ENCODE measurements at places on chromosomes 11 and 22. TPM values are rescaled to one million over a fixed set of nuclear protein-coding genes. Genes with fewer than 3 reads are reported as not detected.
A peak's percentile ranks its signal among the peaks of the same experiment; 100 is the strongest.

DNA sequence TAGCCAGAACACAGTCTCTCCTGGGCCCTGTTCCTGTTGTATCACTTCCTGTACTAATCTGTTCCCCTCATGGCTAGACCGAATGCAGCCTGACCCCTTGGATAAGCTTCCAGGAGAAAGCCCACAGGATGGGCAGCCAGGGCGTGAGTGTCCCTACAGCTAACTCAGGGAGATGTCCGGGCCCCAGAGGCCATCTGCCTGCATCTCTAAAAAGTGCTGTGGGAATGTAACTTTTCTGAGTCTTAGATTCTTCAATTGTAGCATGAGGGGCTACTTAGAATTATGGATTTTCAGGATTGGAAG, 7.7 kb upstream of the MALAT1 start:
- H3K4me3 ChIP-seq = no peak overlapping the region
- peak; percentile 49 for DNase-seq
- no peaks in the 10 kb centered on the region for H3K36me3 ChIP-seq
- H3K27ac ChIP-seq = peak overlapping the region; percentile 81
- H3K4me1 ChIP-seq = peaks cover 80% of the 10 kb centered on the region

- no peak overlapping the region for H3K27ac ChIP-seq
- no peak overlapping the region for H3K4me3 ChIP-seq
- H3K4me1 ChIP-seq = peaks cover 20% of the 10 kb centered on the region
- peaks cover 8% of the 10 kb centered on the region for H3K36me3 ChIP-seq
These were observed 193.5 kb downstream of the UVRAG start for GRCh38 chr11:76008474-76008873.

DNA sequence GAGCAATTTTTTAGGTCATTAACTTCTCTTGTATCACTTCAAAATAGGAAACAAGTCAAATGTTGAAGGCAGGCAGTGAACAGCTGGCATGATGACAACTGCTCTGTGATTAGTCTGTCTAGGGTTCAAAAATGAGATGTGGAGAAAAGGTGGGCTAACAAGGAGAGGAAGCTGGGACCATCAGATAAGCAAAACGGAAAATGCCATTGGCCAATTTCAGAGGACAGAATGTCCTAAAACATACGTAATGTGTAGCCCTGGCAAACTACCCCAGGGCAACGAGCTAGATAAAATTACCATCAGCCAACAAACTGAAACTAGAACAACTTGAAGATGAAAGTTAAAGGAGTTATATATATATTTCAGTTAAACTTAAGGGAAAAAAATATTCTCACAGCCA, 93.2 kb downstream of the RELT start:
- peaks cover 6% of the 10 kb centered on the region for H3K4me1 ChIP-seq
- no peaks in the 10 kb centered on the region for H3K36me3 ChIP-seq
- H3K27ac ChIP-seq = no peak overlapping the region
- DNase-seq = peak; percentile 66
- no peaks in the 10 kb centered on the region for H3K27me3 ChIP-seq
- no peak overlapping the region for H3K4me3 ChIP-seq

GRCh38 chr11:85665733-85666132, 804 bp upstream of the CREBZF start:
- H3K4me3 ChIP-seq = no peak overlapping the region
- no peaks in the 10 kb centered on the region for H3K36me3 ChIP-seq
- peaks cover 19% of the 10 kb centered on the region for H3K4me1 ChIP-seq
- H3K27ac ChIP-seq = no peak overlapping the region

Gene CCDC87
- total RNA-seq = 0.28 TPM

DNA sequence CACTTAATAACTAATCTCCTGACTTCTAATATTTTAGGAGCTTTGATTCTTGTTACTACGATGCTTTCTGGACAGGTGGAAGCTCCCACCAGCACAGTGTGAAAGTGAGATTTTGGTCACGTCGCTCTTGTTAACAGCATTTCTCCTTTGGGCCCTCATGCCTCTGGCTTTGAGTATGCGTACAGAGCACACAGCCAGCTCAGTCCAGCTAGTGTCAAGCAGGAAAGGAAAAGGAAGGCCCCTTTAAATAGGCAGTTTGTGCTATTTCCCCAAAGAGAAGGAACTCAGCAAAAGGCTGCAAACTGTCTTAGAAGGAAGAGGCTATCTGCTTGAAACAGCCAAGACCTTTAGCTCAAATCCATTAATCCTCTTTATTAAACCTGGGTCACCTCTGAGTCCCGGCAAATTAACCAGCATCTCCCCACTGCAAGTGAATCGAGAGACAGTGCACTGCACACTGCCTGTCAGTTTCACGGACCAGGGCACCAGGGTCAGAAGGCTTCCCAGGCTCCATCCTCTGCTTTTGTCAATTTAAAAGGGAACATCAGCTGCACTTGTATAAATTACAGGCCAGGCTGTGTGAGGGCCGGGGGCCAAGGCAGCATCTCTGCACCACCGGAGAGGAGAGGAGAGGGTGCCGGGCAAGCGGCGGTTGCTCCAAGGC, 34.7 kb downstream of the OPCML start:
- no peak for DNase-seq
- H3K4me1 ChIP-seq = no peaks in the 10 kb centered on the region
- H3K27me3 ChIP-seq = no peaks in the 10 kb centered on the region
- H3K4me3 ChIP-seq = no peak overlapping the region

Gene CST6
- 0.46 TPM for total RNA-seq

DNA sequence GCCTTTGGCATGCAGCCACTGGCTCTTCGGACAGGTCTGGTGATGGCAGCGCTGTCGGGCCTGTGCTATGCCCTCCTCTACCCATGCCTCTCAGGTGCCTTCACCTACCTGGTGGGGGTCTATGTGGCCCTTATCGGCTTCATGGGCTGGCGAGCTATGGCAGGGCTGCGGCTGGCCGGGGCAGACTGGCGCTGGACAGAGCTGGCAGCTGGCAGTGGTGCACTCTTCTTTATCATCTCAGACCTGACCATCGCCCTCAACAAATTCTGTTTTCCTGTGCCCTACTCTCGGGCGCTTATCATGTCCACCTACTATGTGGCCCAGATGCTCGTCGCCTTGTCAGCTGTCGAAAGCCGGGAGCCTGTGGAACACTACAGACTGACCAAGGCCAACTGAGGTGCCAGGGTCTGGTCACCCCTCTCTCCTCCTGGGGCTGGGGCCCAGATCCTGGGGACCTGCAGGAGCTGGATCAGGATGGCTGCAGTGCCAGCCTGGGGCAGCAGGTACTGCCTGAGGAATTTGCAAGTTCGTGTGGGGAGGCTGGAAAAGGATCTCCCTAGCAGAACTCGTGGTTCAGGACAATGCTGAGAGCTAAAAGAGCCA, 3.1 kb downstream of the TMEM86A start:
- peaks cover 17% of the 10 kb centered on the region for H3K4me1 ChIP-seq
- H3K27me3 ChIP-seq = peaks cover 10% of the 10 kb centered on the region
- H3K27ac ChIP-seq = no peak overlapping the region
- no peak overlapping the region for H3K4me3 ChIP-seq

DNA sequence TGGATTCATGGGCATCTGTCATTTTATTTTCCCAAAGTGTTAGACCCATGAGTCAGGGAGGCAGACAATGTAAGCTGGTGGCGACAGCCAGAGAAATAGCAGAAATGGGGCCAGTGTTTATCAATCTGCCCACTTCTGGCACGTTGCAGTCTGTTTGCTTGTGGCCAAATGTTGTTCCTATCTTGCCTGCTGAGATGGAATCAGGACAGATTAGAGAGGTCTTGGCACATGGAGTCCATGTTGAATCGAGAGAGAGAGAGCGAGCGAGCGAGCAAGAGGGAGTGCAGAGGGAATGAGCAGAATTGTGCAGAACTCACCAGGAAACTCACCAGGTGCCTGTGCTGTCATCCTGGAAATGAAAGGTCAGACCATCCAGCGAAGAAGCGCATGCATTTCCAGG, 21.9 kb upstream of the PARVG start:
- H3K4me3 ChIP-seq = no peak overlapping the region
- H3K4me1 ChIP-seq = no peaks in the 10 kb centered on the region
- no peak for DNase-seq
- no peaks in the 10 kb centered on the region for H3K27me3 ChIP-seq
- no peak overlapping the region for H3K27ac ChIP-seq

- H3K4me1 ChIP-seq = peaks cover 4% of the 10 kb centered on the region
- H3K36me3 ChIP-seq = no peaks in the 10 kb centered on the region
- no peak for DNase-seq
- no peak overlapping the region for H3K27ac ChIP-seq
- H3K27me3 ChIP-seq = peaks cover 10% of the 10 kb centered on the region
These were observed 10.1 kb upstream of the GRIK4 start for GRCh38 chr11:120501440-120501839.

DNA sequence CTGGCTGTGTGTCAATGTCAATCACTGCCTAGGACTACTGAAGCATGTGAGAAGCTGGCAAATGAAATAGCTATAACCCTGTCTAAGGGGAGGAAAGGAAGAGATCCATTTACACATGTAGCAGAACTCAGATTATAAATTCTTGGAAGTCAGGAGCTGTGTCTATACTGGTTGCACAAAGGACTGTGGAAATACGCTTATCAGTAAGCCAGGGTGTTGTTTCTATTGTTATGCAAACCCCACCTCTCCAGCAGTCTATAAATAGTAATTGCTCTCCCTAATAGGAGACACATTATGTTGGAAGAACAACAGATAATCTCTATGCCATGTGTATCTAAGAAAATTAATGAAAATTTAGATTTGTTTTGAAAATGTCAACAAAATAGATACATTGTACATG, 693.4 kb upstream of the CCDC90B start:
- no peaks in the 10 kb centered on the region for H3K36me3 ChIP-seq
- no peak overlapping the region for H3K27ac ChIP-seq
- no peaks in the 10 kb centered on the region for H3K4me1 ChIP-seq
- no peak overlapping the region for H3K4me3 ChIP-seq
- H3K27me3 ChIP-seq = no peaks in the 10 kb centered on the region
- no peak for DNase-seq

Gene DNAJB7
- total RNA-seq = not detected

GRCh38 chr11:27213232-27213660, 149.8 kb downstream of the CCDC34 start:
- no peak overlapping the region for H3K4me3 ChIP-seq
- H3K27me3 ChIP-seq = peaks cover 56% of the 10 kb centered on the region
- H3K4me1 ChIP-seq = peaks cover 28% of the 10 kb centered on the region
- H3K27ac ChIP-seq = no peak overlapping the region
- no peaks in the 10 kb centered on the region for H3K36me3 ChIP-seq

GRCh38 chr11:72975778-72976521, 161.7 kb downstream of the ATG16L2 start:
- no peak overlapping the region for H3K27ac ChIP-seq
- DNase-seq = no peak
- no peak overlapping the region for H3K4me3 ChIP-seq
- H3K27me3 ChIP-seq = no peaks in the 10 kb centered on the region

DNA sequence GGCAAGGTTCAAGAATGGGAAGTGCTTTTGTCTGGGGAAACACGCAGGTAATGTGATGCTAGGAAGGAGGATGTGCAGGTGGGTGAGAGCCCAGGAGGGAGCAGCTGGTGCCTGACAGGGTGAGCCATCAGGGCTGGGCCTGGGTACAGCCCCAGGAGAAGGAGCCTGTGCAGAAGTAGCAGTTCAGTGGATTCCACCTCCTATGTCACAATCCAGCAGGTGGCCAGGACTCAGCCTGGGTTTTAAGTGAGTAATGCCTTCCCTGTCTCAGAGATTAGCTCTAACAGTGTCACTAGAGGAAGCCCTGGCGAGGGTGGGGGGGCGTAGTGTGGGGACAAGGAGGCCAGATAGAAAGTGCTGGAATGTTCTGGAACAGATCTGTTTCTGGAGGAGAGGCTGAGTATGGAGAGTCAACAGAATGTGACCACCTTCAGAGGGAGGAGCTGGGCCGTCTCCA, 8.1 kb downstream of the RIC8A start:
- no peak overlapping the region for H3K27ac ChIP-seq
- no peaks in the 10 kb centered on the region for H3K27me3 ChIP-seq
- no peak overlapping the region for H3K4me3 ChIP-seq
- H3K4me1 ChIP-seq = peaks cover 1% of the 10 kb centered on the region
- H3K36me3 ChIP-seq = peaks cover 37% of the 10 kb centered on the region

DNA sequence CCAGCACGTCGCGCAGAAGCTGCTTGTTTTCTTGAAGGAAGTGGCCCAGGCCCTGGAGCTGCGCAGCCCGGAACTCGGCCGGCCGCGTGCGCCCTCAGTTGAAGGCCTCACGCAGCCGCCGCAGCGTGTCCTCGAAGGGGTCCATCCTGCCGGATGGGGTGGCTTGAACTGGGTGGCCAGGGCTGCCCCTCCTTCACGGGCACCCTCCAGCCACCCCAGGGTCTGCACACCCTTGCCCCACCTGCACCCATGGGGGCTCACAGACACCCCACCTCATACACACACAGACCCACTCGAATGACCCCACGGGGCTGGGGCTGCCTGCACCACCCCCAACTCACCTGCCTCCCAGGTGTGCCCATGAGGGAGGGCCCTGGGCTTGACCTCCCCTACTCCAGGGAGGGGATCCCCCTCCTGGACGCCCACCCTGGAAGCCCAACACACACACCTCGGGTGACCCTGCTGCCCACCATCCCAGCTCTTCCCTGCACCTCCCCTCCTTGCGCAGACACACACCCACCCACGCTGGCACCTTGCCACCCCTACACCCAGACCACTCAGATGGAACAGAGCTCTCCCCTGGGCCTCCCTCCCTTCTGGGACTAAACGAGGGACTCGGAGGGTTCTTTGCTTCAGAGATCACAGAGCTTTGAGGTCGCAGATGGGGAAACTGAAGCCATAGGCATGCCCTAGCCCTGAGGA, 6.8 kb downstream of the ALDH3B2 start:
- H3K4me1 ChIP-seq = no peaks in the 10 kb centered on the region
- no peak for DNase-seq
- no peaks in the 10 kb centered on the region for H3K27me3 ChIP-seq
- no peaks in the 10 kb centered on the region for H3K36me3 ChIP-seq

DNA sequence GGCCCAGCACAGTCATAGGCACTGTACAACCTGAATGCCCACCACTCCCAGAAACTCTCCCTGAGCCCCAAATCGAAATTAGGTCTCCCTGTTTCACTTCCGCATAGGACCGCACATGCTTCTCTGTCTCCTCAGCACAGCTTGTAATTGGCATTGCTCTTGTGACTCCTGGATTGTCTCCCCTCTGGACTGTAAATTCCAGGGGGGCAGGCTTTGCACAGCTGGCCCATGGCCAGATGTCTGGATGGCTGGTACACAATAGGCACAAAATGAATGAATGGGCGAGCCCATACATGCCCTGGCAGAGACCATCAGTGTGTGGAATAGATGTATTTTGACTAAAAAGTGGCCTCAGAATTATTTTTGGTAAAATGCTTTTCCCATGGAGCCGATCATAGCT, 63.3 kb upstream of the PHF21B start:
- H3K36me3 ChIP-seq = no peaks in the 10 kb centered on the region
- no peaks in the 10 kb centered on the region for H3K27me3 ChIP-seq
- no peak overlapping the region for H3K4me3 ChIP-seq
- no peak for DNase-seq

Gene OSM
- total RNA-seq = not detected
